NCI-H526 (cell line): ENCODE measurements at places on chromosomes 7 and 10.

GRCh38 chr10:60908031-60908430, 36.0 kb downstream of the RHOBTB1 start:
- no peak for DNase-seq

- no peak for DNase-seq
Observed at GRCh38 chr7:91079487-91079886, 184.7 kb upstream of the FZD1 start.

- DNase-seq = no peak
Observed at GRCh38 chr7:106765727-106766355, 99.2 kb upstream of the PIK3CG start.

DNA sequence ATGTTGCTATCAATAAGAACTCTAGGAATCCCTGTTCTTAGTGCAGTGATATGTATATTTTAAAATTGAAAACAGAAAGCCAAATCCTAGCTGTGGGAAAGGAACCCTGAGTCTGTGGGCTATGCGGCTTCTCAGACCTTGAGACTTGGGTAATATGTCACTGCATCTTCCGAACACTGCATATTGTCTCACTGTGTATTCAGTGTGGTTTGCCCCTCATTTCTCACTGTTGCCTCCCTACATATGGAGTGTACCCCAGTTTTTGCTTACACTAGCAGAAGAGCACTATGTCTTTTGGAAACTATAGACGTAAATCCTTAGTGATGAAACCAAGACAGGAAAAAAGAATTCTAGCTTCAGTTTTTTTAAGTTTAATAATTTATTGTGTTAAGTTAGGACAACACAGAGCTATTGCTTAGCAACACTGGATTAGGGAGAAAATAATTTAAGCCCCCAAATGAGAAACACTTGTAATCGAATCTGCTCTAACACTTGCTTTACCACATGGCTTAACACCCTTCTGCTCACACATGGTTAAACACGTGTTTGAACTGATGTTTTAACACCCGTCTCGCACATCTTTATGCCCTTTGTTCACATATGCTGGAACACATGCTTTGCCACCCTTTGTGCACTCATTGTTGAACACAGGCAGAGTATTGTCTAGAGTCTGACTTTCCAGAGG, 251.3 kb downstream of the VTI1A start:
- DNase-seq = no peak

GRCh38 chr7:98836811-98837629, 32.8 kb downstream of the TMEM130 start:
- peak; percentile 77 for DNase-seq

DNA sequence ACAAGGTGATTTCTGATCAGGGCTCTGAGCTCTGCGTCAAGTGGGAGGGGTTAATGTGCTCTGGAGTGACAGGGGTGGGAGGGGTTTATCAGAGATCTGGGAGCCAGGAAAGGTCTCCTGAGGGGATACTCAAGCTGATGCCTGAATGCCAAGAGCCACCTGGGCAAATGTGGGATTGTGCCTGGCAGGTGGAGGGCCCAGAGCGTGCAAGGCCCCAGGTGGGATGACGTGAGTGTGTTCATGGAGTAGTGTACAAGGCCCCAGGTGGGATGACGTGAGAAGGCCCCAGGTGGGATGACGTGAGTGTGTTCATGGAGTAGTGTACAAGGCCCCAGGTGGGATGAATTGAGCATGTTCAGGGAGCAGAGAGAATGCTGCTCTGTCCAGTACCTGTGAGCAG, 610.3 kb downstream of the PTPRN2 start:
- DNase-seq = no peak

GRCh38 chr7:158733775-158734494, 29.3 kb upstream of the NCAPG2 start:
- no peak for DNase-seq

GRCh38 chr10:103884681-103885139, 29.3 kb upstream of the SH3PXD2A start:
- DNase-seq = peak; percentile 50

DNA sequence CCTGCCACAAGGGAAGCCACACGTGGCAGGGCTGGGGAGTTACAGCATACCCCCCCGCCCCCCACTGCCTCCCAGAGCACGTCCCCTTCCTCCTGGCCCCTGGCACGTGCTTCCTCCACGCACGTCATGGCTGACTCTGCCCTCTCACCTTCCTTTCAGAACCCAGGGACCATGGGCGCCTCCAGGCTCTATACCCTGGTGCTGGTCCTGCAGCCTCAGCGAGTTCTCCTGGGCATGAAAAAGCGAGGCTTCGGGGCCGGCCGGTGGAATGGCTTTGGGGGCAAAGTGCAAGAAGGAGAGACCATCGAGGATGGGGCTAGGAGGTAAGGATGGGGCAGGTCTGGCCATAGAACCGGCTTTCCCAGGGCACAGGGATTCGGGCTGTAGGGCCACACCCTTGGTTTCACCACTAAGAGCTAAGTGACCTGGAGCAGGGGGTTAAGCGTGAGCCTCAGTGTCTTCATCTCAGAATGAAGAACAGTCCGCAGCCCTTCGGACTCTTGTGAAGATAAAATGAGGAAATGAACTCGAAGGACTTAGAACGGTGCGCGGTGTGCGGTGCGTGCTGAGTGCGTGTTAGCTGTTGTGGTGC, 2.5 kb downstream of the NUDT1 start:
- DNase-seq = no peak

GRCh38 chr10:31883397-31883796, 45.2 kb downstream of the ARHGAP12 start:
- no peak for DNase-seq

GRCh38 chr10:17231788-17232187, 3.7 kb downstream of the VIM start:
- no peak for DNase-seq

- no peak for DNase-seq
Observed at GRCh38 chr10:58322072-58322834, 12.6 kb upstream of the UBE2D1 start.

DNA sequence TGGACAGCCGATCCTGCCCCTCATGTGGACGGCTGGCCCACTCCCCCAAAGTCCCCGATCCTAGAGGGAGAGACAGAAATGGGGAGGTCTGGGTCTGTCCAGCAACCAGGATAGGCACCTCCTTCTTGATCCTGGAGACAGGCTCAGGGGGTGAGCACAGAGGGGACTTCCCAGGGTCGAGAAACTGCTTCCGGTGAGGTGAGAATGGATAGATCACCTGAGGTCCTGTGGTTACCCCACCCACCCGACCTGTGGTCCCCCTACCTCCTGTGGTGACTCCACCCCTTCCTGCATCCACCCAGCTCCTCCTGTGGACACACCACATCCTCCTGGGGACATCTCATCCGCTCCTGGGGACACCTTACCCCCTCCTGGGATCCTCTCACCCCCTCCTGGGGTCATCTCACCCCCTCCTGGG, 27.4 kb upstream of the RASGEF1A start:
- DNase-seq = no peak

DNA sequence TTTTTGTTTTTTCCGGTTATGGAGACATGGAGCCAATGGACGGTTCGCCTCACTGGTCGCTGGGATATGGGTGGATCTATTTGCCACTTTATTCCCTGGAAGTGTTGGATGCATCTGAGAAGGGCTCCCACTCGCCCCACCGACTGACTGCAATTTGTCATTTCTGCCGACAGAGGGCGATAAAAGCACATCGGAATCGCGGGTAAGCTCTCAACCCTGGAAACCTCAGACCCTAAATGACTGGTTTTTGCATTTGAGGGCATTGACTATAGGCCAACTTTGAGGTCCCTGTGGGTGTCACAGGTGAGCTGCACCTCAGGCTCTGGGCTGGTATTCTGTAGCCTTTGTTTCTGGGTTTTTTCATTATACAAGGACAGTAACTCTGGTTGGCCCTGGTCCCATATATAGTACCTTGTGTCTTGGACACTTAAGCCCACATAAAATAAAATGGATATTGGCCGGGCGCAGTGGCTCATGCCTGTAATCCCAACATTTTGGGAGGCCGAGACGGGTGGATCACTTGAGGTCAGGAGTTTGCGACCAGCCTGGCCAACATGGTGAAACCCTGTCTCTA, 11.9 kb upstream of the OPALIN start:
- peak; percentile 66 for DNase-seq

GRCh38 chr10:6579904-6580278, at the start of gene PRKCQ:
PRKCQ (minus strand) TSS chr10:6580276; CDS start chr10:6515135, 65,141 bp downstream.
- no peak for DNase-seq
